ENCODE measurements at places on chromosomes 3 and 15.

DNA sequence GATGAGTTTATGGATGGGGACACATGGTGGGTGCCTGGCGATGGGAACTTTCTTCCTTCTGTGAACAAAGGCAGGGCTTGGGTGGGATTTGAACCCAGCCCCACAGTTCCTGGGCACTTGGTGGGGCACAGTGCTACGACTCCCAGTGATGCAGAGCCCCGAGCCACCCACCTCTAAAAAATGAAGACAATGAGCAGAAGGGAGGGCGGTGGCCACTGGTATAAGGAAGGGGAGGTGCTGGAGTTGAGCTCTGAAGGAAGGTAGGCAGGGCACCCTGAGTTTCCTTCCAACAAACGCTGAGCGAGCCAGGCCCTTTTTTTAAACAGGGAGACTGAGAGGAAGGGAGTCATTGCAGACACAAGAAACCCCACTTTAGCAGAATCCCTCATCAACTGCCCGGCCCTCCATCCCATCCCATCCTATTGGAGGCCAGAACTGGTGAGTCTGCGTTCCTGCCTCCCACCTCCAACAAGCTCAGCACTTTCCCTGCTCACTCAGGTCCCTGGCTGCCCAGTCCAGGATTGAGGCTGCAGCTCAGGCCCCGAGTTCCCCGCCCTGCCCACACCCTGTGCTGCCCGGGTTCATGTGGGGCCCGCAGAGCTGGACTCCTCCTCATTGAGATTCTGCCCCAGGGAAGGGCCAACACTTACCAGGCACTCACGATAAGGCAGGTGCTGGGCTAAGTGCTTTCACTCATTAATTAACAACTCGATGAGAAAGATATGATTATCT, 57.3 kb downstream of the LINGO1 start:
- DNase-seq, result no peak

GRCh38 chr15:35068846-35069475, 16.1 kb downstream of the NANOGP8 start:
- DNase-seq, result no peak

DNA sequence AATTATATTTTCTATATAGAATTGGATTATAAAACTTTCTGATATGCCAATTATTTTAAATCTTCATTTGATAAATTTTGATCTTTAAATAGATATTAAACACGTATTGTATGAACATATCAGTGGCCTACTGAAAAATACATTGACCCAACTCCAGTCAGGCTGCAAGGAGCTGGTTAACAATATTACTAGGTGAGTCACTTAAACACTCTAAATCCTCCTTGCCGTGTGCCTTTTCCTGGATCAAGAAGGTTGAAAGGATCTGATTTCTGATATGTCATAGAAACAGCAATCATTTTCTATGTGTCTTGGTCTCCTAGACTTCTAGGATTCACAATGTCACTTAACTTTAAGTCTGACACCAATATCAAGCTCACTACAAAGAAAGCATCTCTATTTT, 123.2 kb downstream of the TP63 start:
- no peak for DNase-seq

GRCh38 chr15:86830304-86830703, 750.6 kb downstream of the AGBL1 start:
- DNase-seq, result no peak

DNA sequence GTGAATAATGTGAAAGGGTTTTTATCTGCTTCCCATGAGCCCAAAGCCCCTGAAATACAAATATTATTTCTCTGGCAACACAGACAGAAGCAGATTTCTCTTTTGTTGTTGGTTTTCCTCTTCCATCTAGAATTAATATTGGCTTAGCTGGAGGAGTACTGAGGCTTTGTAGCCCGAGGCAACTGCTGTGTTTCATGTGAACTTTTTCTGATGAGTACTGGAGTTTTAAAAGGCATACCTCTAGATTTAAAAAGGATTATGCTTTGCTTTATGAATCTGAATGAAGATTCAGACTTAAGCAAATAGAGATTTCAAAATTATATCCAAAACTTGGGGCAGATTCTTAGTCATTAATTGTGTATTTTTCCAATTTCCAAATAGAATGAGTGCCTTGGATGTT, 50.9 kb downstream of the IQCH start:
- no peak for DNase-seq

DNA sequence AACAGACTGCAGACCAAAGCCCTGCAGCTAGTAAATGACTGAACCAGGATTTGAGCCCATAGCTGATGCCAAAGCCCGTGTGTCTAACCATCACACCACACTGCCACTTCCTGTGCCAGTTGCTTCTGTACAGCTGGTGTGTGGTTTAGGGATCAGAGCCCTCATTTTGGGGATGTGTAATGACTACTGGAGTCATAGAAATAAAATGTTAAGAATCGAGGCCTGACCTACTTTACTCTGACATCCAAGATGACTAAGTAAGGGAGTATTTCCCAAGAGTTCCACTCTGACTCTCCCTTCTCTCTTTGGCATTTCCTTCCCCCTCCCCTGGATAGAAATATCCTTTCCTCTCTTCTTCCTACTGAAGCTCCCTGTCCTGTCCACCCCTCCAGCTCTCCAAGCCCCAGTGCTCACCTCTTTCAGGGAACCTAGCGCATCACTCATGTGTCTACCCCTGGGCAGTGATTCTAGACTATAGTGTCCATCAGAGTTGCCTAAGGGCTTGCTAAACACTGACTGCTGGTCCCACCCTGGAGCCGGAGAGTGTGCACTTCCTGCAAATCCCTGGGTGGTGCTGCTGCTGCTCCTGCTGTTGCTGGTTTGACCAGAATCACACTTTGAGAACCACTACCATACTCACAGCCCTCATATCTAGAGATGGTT, 53.8 kb downstream of the MGLL start:
- no peak for DNase-seq

DNA sequence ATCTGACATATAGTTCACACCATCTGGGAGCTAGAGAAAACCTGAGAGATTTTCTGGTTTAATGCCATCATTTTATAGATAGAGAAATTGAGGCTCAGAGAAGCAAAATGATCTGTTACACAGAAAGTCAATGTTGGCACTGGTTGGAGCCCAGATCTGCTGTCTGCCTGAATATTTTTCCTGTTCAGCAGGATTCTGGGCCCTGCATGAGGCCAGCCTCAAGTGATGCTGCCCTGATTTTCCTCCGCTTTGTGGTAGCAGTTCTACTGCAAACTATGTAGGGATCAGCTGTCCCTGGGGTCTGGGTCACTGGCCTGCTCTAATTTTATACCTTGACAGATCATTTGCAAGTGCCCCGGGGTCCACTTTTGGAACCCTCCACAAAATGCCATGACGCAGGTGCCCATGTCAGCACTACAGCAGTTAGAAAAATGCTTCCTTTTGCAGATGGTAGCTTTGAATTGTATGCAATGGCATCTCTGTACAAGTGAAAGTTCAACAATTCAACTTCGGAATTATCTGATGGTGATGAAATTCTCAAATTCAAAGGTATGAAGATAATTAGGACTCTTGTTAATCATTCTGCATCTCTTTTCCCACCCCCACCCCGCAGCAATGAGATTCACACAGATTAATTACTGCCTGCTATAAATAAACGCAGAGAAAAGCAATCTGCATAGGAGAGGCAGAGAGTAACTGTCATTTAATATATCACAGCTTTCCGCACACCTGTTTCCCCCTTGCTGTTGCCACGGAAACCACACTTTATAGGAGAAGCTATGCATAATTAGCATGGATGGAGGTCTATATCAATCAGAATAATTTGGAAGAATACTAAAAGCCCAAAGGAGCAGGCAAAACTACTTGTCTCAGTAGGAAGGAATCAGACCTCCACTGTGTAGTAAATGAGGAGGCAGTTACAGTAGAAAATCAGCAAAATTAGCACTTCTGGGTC, 222.6 kb downstream of the PDCD6IP start:
- DNase-seq, result no peak

- DNase-seq, result no peak
Measured at GRCh38 chr15:93331545-93332167, 242.6 kb upstream of the RGMA start.

- DNase-seq, result no peak
Measured at GRCh38 chr15:46293550-46293949, 658.7 kb downstream of the SQOR start.

DNA sequence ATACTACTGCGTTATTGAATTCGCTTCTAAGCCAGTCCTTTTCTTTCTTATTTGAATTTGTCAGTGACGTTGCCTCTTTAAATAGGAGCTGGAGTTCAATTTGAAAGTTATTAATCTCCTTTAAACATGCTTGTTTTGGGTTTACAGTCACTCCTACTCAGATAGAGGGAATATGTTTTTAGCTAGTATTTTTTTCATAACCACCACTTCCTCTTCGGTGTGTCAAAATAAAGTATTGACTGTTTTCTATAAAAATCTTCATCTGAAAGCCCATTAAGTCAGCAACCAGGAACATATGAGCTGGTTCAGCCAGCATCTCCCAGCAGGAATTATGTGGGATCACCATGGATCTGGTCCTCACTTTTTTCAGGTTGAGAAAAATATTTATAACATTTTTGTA, 772.9 kb downstream of the DIPK2A start:
- no peak for DNase-seq

- no peak for DNase-seq
Measured at GRCh38 chr3:191085091-191085490, 114.0 kb upstream of the OSTN start.

GRCh38 chr3:172467170-172467824, 19.0 kb upstream of the GHSR start:
- no peak for DNase-seq

- no peak for DNase-seq
Measured at GRCh38 chr3:134797057-134797740, 2.1 kb downstream of the EPHB1 start.

DNA sequence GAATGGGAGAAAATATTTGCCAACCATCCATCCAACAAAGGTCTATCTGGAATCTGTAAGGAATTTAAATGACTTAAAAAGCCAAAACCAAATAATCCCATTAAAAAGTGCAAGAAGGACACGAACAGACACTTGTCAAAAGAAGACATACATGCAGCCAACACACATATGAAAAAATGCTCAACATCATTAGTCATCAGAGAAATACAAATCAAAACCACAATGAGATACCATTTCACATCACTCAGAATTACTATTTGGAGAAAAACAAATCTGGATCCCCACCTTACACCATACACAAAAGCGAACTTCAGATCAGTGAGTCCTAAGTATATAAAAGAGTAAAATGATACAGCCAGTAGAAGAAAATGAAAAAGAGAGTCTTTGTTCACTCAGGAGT, 58.6 kb upstream of the MNS1 start:
- DNase-seq, result no peak

- DNase-seq, result no peak
Measured at GRCh38 chr3:55639896-55640765, 153.0 kb upstream of the WNT5A start.

GRCh38 chr3:29026286-29026685, 254.6 kb upstream of the RBMS3 start:
- no peak for DNase-seq
